ENCODE measurements at places on chromosomes 6 and 20.
A peak's percentile ranks its signal among the peaks of the same experiment; 100 is the strongest.

- H3K27me3 ChIP-seq: peaks cover 63% of the 10 kb centered on the region
- no peak overlapping the region for H3K27ac ChIP-seq
- H3K4me3 ChIP-seq: no peak overlapping the region
- no peaks in the 10 kb centered on the region for H3K36me3 ChIP-seq
Measured at GRCh38 chr20:46746956-46747526, 37.6 kb downstream of the SLC2A10 start.

DNA sequence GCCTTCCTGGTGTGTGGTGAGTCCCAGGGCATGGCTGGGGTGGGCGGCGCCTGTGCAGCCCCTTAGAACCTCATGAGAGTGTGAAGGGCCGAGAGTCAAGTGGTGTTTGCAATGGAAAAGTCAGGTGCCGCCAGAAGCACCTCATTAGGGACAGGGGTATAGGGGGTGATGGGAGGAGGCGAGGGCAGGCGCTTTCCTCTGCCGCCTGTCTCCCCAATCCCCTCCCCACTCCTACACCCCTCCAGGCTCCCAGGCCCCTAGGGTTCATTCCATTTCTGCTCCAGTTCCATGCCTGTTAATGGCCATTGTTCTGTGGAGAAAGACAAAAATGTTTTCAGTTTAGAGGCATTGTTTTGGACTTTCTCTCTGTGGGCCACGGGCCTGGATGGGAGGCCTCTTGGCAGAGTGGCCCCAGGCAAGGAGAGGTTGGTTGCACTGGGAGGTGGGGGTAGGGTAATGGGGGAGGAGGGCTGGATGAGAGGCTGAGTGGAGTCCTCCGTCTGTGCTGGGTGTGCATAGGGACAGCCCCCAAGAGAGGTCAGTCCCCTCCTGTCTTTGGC is 21.4 kb upstream of the SCUBE3 start:
- no peaks in the 10 kb centered on the region for H3K36me3 ChIP-seq
- H3K27ac ChIP-seq: no peak overlapping the region
- peaks cover 14% of the 10 kb centered on the region for H3K4me1 ChIP-seq

DNA sequence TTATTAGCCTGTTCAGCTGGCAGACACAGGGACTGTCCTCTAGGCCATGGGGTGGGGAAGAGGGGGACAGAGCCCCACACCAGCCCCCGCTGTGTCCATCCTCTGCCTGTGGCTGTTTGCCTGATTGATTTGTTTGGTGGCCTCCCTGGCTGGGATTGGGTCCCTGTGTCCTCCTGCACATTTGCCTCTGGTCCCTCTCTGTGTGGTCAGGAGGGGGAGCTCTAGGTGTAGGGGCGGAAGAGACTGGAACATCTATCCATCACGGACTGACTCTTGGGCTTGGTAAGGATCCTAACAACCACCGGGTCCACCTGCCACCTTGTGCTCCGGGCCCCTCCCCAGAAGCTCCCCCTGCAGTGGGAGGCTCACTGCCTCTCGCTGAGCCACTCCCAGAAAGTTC is 38.4 kb upstream of the CCDC167 start:
- no peak overlapping the region for H3K27ac ChIP-seq
- H3K4me3 ChIP-seq: no peak overlapping the region
- no peaks in the 10 kb centered on the region for H3K27me3 ChIP-seq
- H3K36me3 ChIP-seq: no peaks in the 10 kb centered on the region
- peaks cover 5% of the 10 kb centered on the region for H3K4me1 ChIP-seq

DNA sequence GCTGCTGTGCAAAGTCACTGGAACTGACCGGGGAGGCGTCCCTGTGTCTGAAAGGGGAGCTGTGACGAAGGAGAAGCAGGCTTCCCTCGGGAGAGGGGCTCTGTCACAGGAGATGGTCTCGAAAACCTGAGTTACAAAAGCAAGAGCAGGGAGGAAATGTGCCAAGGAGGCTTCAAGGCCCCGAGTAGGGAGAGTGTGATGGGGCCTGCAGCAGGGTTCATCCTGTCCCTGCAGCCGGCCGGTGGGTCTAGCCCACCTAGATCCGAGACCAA is 16.7 kb downstream of the DYNLT1 start:
- peaks cover 50% of the 10 kb centered on the region for H3K36me3 ChIP-seq
- no peak overlapping the region for H3K4me3 ChIP-seq
- H3K4me1 ChIP-seq: peaks cover 24% of the 10 kb centered on the region
- H3K27me3 ChIP-seq: no peaks in the 10 kb centered on the region
- peak overlapping the region; percentile 84 for H3K27ac ChIP-seq

DNA sequence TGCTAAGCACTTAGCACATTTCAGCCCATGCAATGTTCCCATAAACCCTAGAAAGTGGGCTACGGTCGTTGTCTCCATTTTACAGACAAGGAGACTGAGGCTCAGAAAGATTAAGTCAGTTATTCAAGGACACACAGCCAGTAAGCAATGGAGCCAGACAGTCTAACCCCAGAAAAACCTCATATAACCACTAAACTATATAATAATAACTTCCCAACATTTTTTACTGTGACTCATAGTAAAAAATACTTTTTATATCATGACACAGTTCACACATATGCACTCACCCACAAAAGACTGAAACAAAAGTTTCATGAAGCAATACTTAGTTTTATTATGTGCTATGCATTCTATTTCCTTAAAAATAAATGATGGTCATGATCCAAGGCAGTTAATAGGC is 66.2 kb upstream of the EYA2 start:
- H3K27me3 ChIP-seq: peaks cover 39% of the 10 kb centered on the region
- H3K4me1 ChIP-seq: no peaks in the 10 kb centered on the region
- DNase-seq: no peak
- no peak overlapping the region for H3K4me3 ChIP-seq
- H3K27ac ChIP-seq: no peak overlapping the region

- no peak for DNase-seq
- no peaks in the 10 kb centered on the region for H3K4me1 ChIP-seq
- H3K36me3 ChIP-seq: peaks cover 2% of the 10 kb centered on the region
- no peak overlapping the region for H3K27ac ChIP-seq
Measured at GRCh38 chr20:13442986-13443385, 195.7 kb downstream of the TASP1 start.

DNA sequence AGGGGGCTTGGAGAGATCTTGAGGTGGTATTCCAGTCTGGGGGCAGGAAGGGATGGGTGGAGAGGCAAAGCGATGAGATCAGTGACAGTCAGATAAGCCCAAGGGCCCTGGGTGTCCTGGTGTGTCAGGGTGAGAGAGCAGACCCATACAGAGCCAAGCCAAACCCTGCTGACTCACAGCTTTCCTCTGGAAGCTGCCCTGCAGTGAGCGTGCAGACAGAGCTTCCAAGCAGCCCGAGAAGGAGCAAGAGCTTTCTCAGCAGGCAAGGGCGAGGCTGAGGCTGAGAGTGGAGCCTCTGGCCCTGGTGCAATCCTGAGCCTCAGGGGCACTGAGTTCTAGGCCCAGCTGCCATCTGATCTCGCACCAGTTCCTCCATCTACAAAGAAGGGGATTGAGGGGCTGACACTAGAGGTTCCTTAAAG is 91.1 kb upstream of the HIVEP1 start:
- H3K36me3 ChIP-seq: no peaks in the 10 kb centered on the region
- H3K27ac ChIP-seq: no peak overlapping the region
- DNase-seq: no peak
- no peaks in the 10 kb centered on the region for H3K4me1 ChIP-seq
- H3K27me3 ChIP-seq: peaks cover 6% of the 10 kb centered on the region
- H3K4me3 ChIP-seq: no peak overlapping the region

DNA sequence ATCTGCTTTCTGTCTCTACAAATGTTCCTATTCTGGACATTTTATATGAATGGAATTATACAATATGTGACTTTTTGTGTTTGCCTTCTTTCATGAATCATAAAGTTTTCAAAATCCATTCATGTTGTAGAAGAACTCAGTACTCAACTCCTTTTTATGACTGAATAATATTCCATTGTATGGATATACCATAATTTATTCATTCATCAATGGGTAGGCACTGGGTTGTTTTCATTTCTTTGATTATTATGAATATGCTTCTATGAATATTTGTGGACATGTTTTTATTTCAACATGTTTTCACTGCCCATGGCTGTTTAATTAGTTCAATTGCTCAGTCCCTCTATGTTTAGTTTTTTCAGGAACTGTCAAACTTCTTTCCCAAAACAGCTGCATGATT is 76.5 kb upstream of the GTSF1L start:
- H3K4me1 ChIP-seq: peaks cover 13% of the 10 kb centered on the region
- H3K27ac ChIP-seq: no peak overlapping the region
- H3K4me3 ChIP-seq: no peak overlapping the region
- H3K27me3 ChIP-seq: no peaks in the 10 kb centered on the region
- DNase-seq: no peak

- H3K4me3 ChIP-seq: no peak overlapping the region
- no peak for DNase-seq
- H3K4me1 ChIP-seq: no peaks in the 10 kb centered on the region
- H3K27me3 ChIP-seq: no peaks in the 10 kb centered on the region
- peak overlapping the region; percentile 24 for H3K27ac ChIP-seq
Measured at GRCh38 chr20:10603971-10604864, 69.6 kb downstream of the JAG1 start.

GRCh38 chr20:62010551-62011402 is 54.9 kb downstream of the TAF4 start:
- no peaks in the 10 kb centered on the region for H3K27me3 ChIP-seq
- H3K36me3 ChIP-seq: peaks cover 18% of the 10 kb centered on the region
- no peak overlapping the region for H3K27ac ChIP-seq
- H3K4me1 ChIP-seq: peaks cover 21% of the 10 kb centered on the region
- no peak overlapping the region for H3K4me3 ChIP-seq

- no peak overlapping the region for H3K4me3 ChIP-seq
- DNase-seq: no peak
- H3K4me1 ChIP-seq: no peaks in the 10 kb centered on the region
- peaks cover 2% of the 10 kb centered on the region for H3K36me3 ChIP-seq
- H3K27ac ChIP-seq: no peak overlapping the region
Measured at GRCh38 chr6:54308986-54309315, 710 bp downstream of the TINAG start.

DNA sequence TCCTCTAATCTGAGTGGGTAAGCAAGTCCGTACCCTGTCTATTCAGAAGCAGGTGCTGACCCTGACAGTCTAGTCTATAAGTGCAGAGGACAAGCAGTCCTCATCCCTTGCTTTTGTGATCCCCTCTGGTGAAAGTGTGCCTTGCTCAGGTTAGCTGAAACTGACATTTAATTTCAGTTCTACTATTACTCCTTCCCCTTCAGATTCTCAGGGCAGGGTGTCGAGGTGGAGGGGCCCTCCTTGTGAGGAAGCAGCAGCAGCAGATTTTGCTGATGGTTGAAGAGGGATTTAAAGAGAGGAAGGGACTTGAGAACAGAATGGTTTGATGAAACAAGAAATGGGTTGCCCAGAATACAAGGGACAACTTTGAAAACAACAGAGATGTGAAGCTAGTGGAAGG is 309.3 kb downstream of the CLIC5 start:
- H3K4me1 ChIP-seq: peaks cover 16% of the 10 kb centered on the region
- no peaks in the 10 kb centered on the region for H3K36me3 ChIP-seq
- no peak overlapping the region for H3K4me3 ChIP-seq
- H3K27ac ChIP-seq: no peak overlapping the region
- no peaks in the 10 kb centered on the region for H3K27me3 ChIP-seq
